Activated T-helper 17 cell treated with anti-CD3 and anti-CD28 coated beads, Interleukin-2, amount 50 U/mL, for 72 hours (primary cell): ENCODE measurements at places on chromosomes 1 and 21.

DNA sequence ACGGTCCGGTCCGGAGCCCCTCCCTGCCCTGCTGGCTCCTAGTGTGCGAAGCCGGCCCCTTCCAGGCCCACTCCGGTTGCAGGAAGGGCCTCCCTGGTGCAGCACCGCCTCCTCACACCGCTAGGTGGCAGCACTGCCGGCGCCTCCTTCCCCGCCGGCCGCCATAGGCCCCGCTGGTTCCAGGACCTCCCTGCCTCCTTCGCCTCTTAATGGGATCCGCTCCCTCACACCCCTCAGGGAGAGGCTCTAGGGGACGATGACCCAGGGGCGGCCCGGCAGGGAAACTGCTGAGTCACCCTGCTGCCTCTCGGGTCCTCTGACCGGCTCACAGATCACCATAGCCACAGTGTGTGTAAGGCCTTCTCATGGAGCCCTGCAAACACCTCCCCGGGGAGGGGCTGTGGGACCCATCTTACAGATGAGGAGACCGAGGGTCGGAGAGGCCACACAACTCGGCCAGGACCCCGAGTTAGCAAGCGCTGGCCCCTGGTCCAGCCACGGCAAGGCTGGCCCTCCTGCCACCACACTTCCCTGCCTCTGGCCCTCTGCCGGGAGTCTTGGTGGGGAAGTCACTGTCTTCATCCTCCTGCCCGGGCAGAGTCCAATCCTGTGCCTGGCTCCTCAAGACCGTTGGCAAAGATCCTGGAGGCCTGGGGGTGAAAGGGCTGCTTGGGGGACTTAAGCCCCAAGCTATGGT lies 1.6 kb upstream of the AJAP1 start:
- peaks cover 21% of the 10 kb centered on the region for H3K27me3 ChIP-seq
- no peaks in the 10 kb centered on the region for H3K4me1 ChIP-seq
- H3K36me3 ChIP-seq, result no peaks in the 10 kb centered on the region

- H3K4me1 ChIP-seq, result peaks cover 21% of the 10 kb centered on the region
- H3K36me3 ChIP-seq, result no peaks in the 10 kb centered on the region
- H3K27ac ChIP-seq, result no peak overlapping the region
- no peak overlapping the region for H3K4me3 ChIP-seq
Observed at GRCh38 chr1:59043796-59044195, 253.1 kb upstream of the FGGY start.

DNA sequence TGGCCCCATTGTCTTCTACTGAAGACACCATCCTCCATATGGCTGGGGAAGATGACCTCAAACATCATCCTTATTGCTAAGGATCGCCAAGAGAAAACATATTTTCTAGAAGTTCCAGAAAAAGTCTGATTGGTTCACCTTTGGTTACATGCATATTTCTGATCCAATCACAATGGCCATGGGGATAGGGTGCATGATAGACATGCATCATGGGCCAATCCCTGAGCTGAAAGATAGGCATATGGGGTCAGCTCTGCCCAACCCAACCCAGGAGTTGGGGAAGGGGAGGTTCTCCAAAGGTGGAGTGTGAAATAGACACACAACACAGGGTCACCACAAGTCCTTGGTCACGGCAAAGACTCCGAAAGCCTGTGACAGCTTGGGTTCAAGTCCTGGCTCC lies 276.3 kb upstream of the TMEM51 start:
- ATAC-seq, result no peak
- no peak overlapping the region for H3K27ac ChIP-seq
- H3K4me1 ChIP-seq, result no peaks in the 10 kb centered on the region
- no peak overlapping the region for H3K4me3 ChIP-seq
- peaks cover 5% of the 10 kb centered on the region for H3K27me3 ChIP-seq
- no peaks in the 10 kb centered on the region for H3K36me3 ChIP-seq

- no peaks in the 10 kb centered on the region for H3K27me3 ChIP-seq
- ATAC-seq, result no peak
- peaks cover 6% of the 10 kb centered on the region for H3K4me1 ChIP-seq
- H3K36me3 ChIP-seq, result no peaks in the 10 kb centered on the region
Observed at GRCh38 chr1:16090076-16090826, 16.8 kb upstream of the FAM131C start.

GRCh38 chr1:205108464-205108863 lies 13.3 kb downstream of the RBBP5 start:
- H3K4me1 ChIP-seq, result peaks cover 14% of the 10 kb centered on the region
- no peak overlapping the region for H3K27ac ChIP-seq

DNA sequence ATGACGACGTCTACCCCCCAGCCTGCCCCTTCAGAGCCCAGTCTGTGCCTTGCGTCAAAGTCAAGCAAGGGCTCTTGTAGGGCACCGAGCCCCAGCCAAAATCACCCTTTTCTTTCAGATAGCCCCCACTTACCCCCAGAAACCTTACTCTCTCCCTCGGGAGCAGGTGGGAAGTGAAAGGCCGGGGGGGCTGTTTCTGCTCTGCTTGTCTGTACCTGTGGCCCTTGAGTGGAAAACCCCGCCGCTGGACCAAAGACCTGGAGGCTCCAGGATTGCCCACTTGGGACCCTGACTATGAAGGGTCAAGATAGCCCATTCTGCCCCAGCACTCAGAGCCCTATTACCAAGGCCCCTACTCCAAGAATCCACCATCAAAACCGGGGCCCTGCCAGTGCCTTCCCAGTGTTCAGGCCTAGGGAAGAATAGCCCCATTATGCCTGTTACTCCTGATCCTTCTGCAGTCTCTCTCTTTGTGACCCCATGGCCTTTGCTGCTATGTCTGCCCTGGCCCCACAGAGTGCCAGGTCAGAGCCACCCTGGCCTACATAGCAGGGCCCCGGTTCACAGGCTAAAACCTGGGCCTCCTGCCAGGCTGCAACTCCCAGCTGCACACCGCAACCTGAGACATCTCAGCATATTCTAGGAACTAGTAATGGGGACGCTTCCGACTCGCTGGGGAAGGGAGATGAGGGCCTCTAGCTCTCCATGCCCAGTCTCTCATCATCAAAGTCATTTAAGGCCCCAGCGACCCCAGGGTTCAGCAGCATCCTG lies 22.2 kb upstream of the HPDL start:
- H3K27me3 ChIP-seq, result no peaks in the 10 kb centered on the region
- no peak for ATAC-seq
- peak overlapping the region; percentile 93 for H3K4me3 ChIP-seq
- H3K27ac ChIP-seq, result peak overlapping the region; percentile 80
- H3K4me1 ChIP-seq, result peaks cover 19% of the 10 kb centered on the region

DNA sequence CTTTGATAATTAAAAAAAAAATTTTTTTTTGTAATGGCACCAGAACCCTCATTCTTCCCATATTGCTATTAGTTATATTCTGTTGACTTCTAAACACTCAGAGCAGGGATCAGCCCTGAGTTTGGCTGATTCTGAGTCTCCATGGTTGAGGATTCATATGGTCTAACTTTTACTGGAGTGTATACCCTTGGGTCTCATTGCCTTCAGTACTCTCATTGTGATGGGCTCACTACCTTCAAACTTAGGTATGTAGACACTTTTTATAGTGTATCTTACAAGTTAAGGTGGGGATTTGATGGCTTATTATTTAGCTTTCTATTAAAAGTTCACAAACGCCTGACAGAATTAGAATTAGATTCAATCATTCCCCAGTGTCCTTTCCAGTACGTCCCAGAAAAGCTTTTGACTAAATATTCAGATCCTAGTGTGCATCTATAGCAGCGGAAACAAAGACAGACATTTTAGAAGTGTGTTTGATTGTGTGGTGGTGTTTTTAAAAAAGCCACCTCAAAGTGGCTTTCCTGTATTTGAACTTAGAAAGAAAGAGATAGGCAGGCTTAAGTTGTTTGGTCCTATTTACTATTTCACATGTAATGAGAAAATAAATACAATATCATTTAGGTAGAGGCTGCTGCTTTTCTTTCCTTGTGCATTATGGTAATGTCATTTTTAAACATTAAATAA lies 1.4 kb downstream of the MACF1 start:
- peak; percentile 24 for ATAC-seq
- peaks cover 32% of the 10 kb centered on the region for H3K36me3 ChIP-seq
- H3K27ac ChIP-seq, result peak overlapping the region; percentile 95
- H3K4me3 ChIP-seq, result peak overlapping the region; percentile 88
- no peaks in the 10 kb centered on the region for H3K27me3 ChIP-seq

GRCh38 chr1:110049801-110050601 lies 15.6 kb downstream of the STRIP1 start:
- no peak overlapping the region for H3K4me3 ChIP-seq
- H3K36me3 ChIP-seq, result peaks cover 100% of the 10 kb centered on the region
- no peaks in the 10 kb centered on the region for H3K27me3 ChIP-seq

DNA sequence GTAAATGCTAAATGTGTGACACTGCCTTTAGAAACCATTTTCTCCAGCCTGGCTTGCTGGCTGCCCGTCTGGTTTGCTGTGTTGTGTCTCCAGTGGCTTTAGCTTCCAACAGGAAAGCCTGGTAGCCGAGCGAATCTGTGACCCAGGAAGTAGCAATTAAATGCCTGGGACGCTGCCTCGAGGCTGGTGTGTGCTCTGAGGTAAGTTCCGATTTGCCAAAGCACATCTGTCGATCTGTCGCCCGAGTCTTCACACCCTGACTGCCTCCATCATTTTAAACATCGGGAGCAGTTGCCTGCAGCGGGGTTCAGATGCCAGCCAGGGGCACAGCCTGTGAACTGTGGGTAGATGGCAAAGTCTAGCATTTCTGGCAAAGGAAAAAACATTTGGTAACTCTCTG lies 2.2 kb downstream of the MIB2 start:
- H3K27ac ChIP-seq, result peak overlapping the region; percentile 65
- peak overlapping the region; percentile 65 for H3K4me3 ChIP-seq
- no peaks in the 10 kb centered on the region for H3K27me3 ChIP-seq
- ATAC-seq, result no peak
- peaks cover 24% of the 10 kb centered on the region for H3K36me3 ChIP-seq

DNA sequence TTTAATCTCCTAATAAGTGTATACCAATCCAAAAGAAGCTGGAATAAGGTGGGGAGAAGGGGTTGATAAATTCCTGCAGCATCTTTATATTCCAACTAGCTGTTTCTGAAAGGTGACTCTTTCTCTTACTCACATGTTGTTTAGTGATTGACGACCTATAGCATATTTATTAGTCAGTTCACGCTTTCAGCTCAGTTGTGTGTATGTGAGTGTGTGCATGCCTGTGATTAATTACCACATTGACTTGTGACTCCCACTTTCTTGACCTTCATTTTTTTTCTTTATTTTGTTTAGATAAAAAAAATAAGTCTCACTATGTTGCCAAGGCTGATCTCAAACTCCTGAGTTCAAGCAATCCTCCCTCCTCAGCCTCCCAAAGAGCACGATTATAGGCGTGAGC lies 44.4 kb downstream of the ATP2B4 start:
- peak; percentile 61 for ATAC-seq
- H3K4me3 ChIP-seq, result peak overlapping the region; percentile 88
- H3K27ac ChIP-seq, result peak overlapping the region; percentile 99
- H3K4me1 ChIP-seq, result peaks cover 73% of the 10 kb centered on the region

DNA sequence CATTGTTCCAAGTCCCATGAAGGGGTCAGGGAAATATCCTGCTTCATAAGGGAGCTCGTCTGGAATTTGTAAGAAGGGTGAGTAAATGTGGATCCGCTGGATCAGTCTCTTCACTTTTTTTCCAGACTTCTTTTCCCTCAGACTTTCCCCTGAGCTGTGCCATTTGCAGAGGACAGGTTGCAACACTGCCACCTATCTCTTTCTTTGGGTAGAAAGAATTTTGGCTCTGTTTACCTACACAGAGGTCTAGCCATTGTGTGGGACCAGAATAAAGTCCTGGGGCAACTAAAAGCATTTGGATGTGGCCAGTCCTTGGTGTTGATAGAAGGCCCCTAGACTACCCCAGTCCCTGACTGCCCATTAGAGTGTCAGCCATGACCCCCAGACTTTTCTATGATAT lies 1146.7 kb upstream of the PRMT6 start:
- ATAC-seq, result no peak
- H3K4me3 ChIP-seq, result no peak overlapping the region
- H3K4me1 ChIP-seq, result no peaks in the 10 kb centered on the region
- H3K27ac ChIP-seq, result no peak overlapping the region
- H3K36me3 ChIP-seq, result no peaks in the 10 kb centered on the region

- no peaks in the 10 kb centered on the region for H3K4me1 ChIP-seq
- H3K27ac ChIP-seq, result no peak overlapping the region
- H3K4me3 ChIP-seq, result no peak overlapping the region
- peaks cover 20% of the 10 kb centered on the region for H3K27me3 ChIP-seq
- ATAC-seq, result no peak
Observed at GRCh38 chr1:226565476-226565875, 16.9 kb downstream of the STUM start.

GRCh38 chr21:30829659-30830058 lies at the start of gene KRTAP7-1:
TSS of gene KRTAP7-1 (minus strand) at chr21:30829759. CDS start at chr21:30829698, 61 bp downstream.
- no peak for ATAC-seq
- H3K4me3 ChIP-seq, result no peak within 1 kb of the TSS
- H3K36me3 ChIP-seq, result no peaks in the 10 kb centered on the region
- H3K27ac ChIP-seq, result no peak within 1 kb of the TSS
- H3K27me3 ChIP-seq, result peaks cover 10% of the 10 kb centered on the region

GRCh38 chr1:12230549-12231275 lies 882 bp downstream of the VPS13D start:
- peak overlapping the region; percentile 72 for H3K4me3 ChIP-seq
- ATAC-seq, result peak; percentile 15
- peaks cover 13% of the 10 kb centered on the region for H3K36me3 ChIP-seq
- H3K27ac ChIP-seq, result peak overlapping the region; percentile 56
- no peaks in the 10 kb centered on the region for H3K4me1 ChIP-seq

DNA sequence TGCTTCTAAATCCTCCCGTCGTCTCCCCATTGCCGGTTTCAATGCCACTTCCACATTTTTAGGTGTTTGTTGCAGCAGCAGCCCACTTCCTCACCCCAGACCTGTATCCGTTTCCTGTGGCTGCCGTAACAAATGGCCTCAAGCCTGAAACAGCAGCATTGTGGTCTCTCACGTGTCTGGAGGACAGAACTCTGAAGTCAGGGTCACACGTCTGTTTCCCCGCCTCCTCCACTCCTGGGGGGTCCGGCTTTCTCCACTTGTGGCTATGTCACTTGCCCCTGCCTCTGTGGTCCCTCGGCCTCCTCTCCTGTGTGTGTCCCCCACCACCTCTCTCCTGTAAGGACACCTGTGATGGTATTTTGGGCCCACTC lies 21.8 kb downstream of the TRPM2 start:
- peaks cover 68% of the 10 kb centered on the region for H3K36me3 ChIP-seq
- no peaks in the 10 kb centered on the region for H3K27me3 ChIP-seq
- no peak for ATAC-seq
- H3K4me3 ChIP-seq, result peak overlapping the region; percentile 33
- H3K27ac ChIP-seq, result peak overlapping the region; percentile 72

DNA sequence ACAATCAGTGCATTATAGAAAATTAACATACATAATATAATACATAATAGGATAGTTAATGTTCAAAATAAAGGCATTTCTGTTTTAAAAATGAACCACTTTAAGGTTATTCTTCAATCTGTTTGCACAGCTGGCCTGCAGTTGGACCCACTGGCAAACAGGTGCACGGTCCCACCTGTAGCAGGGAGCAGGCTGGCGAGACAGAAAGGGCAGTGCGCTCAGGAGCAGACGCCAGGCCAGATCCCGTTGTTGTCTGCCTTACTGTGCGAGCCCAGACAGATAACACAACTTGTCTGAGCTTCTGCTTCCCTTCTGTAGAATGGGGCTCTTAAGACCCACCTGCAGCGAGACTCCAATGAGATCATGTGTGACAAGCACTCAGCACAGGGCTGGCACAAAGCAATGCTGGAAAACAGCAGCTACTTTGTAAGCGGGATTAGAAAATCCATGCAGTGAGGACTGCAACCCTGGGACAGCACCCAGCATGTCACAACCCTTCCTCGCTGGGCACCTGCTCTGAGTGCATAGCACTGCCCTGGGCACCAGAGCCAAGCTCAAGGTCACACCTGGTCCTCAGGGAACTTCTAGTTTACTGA lies 33.5 kb downstream of the VPS26C start:
- no peak overlapping the region for H3K4me3 ChIP-seq
- no peaks in the 10 kb centered on the region for H3K27me3 ChIP-seq
- no peak for ATAC-seq
